ENCODE measurements at places on chromosomes 2 and 18. TPM values are rescaled to one million over a fixed set of nuclear protein-coding genes. Genes with fewer than 3 reads are reported as not detected.

SLC4A3 gene
- total RNA-seq: 3.0 TPM

CAPN13 gene
- total RNA-seq: 0.07 TPM

ICOS gene
- not detected for total RNA-seq

PLCD4 gene
- 0.29 TPM for total RNA-seq

ACMSD gene
- total RNA-seq: not detected

CD28 gene
- total RNA-seq: not detected

PAX3 gene
- not detected for total RNA-seq

WNT10A gene
- total RNA-seq: 0.10 TPM

CHRNG gene
- total RNA-seq: not detected

RUFY4 gene
- not detected for total RNA-seq

C1QL2 gene
- 0.53 TPM for total RNA-seq

RNF144A gene
- total RNA-seq: 8.1 TPM

CYP1B1 gene
- 4.2 TPM for total RNA-seq

TMEM247 gene
- not detected for total RNA-seq

ADRA2B gene
- 0.09 TPM for total RNA-seq

POTEI gene
- not detected for total RNA-seq

ANO7 gene
- 1.9 TPM for total RNA-seq

SFTPB gene
- total RNA-seq: 0.05 TPM

C2orf15 gene
- 1.0 TPM for total RNA-seq

TACR1 gene
- total RNA-seq: 0.06 TPM

TTN gene
- under 0.01 TPM for total RNA-seq

POTEC gene
- not detected for total RNA-seq
